ENCODE measurements at places on chromosomes 5 and 9. TPM values are rescaled to one million over a fixed set of nuclear protein-coding genes. Genes with fewer than 3 reads are reported as not detected.
A peak's percentile ranks its signal among the peaks of the same experiment; 100 is the strongest.

DNA sequence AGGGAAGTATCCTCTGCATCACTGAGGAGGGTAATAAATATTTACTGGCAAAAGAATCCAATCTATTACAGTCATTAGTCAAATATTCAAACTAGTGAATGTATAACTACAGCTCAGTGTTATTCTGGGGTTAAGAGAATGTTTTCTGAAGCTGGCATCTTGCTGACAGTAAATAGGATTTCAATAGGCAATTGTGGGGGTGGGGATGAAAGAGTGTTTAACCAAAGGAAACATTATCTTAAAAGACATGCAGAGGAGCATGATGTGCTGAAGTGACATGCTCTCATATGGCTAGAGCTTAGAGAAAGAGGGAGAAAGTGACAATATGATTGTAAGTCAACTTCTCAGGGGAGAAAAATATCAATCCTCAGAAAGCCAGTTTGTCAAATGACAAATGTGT is 618.4 kb upstream of the RIOK2 start:
- no peak for DNase-seq

CCL28 gene
- polyA plus RNA-seq = 0.15 TPM

DNA sequence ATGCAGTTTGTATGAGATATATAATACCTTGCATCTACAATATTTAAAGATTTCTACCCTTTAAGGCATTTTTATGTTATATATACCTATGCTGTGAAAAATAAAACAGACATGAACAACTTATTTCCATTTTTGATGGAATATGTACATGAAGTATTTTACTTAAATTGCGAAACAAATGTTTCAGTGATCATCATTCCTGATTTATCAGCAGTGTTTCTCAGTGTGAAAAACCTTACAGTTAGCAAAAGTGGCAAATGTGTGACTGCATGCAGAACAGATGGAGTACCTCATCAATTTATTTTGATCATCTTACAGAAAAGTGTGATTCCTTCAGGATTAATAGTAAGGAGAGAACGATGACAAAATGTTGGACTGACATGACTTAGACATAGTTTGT is 43.1 kb downstream of the PRR16 start:
- DNase-seq = no peak

- no peak for DNase-seq
Observed at GRCh38 chr9:120965344-120966012, 38.9 kb upstream of the TRAF1 start.

- DNase-seq = no peak
Observed at GRCh38 chr5:148825716-148826052, 727 bp upstream of the ADRB2 start.

- no peak for DNase-seq
Observed at GRCh38 chr5:42984307-42984706, 55.8 kb downstream of the ANXA2R start.

- DNase-seq = no peak
Observed at GRCh38 chr5:14528926-14529325, 52.7 kb upstream of the OTULINL start.

DNA sequence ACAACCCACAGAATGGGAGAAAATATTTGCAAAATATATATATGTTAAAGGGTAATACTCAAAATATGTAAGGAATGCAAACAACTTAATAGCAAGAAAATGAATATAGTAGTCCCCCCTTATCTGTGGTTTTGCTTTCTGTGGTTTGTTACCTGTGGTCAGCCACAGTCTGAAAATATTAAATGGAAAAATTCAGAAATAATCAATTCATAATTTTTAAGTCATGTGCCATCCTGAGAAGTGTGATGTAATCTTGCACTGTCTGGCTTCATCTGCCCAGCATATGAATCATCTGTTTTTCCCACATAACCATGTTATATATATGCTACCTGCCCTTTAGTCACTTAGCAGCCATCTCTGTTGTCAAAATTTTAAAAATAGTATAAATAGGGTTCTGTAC is 11.7 kb downstream of the CER1 start:
- no peak for DNase-seq

SLC30A5 gene
- 53.3 TPM for polyA plus RNA-seq

C9orf57 gene
- polyA plus RNA-seq = not detected

LCN10 gene
- not detected for polyA plus RNA-seq

- peak; percentile 58 for DNase-seq
Observed at GRCh38 chr9:110912419-110913291, 125.6 kb downstream of the LPAR1 start.

LCNL1 gene
- polyA plus RNA-seq = 0.08 TPM

DNA sequence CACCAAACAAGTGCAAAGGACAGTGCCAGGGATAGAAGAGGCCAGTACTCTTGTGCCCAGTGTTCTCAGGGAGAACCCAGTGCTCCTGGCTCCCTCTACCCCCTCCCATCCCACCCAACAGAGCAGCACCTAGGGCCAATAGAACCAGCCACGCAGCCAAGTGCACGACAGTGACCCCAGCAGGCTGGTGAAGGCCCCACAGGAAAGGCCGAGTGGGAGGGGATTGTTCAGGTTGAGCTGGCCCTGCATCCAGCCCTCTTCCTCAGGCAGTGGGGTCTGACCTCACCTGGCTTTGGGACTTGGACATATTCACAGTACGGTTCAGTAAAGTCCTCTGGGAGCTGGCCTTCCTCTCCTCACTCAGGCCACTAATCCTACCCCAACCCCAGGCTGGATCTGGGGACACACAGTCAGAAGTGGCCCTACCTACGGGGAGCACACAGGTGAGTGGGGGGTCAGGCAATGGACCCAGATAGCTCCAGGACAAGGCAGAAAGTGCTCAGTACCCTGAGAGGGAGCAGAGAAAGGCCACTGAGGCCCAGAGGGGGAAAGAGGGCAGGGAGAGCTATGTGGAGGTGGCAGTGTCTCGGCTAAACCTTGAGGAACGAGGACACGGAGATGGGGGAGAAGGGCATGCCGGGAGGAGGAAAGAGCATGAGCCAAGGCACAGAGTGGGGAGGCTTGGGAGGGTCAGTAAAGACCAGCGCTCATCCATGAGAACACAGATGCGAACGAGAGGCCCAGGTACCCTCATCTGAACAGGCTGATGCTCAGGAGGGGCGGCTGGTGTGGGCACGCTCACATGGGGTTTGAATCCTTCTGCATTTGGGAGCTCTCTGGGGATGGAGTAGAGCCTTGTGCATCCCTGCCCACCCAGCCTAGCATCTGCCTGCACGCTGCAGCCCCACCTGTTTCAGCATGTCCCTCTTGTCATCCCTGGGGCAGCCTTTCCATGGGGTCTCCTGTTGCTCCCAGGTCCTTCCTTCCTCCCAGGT is 25.6 kb downstream of the POLR1E start:
- DNase-seq = no peak

PNPLA7 gene
- 1.1 TPM for polyA plus RNA-seq

Data from A549 (cell line).